ENCODE measurements at places on chromosomes 4 and X.

- DNase-seq = no peak
These were observed 116.2 kb downstream of the CDS1 start for GRCh38 chr4:84699001-84699671.

DNA sequence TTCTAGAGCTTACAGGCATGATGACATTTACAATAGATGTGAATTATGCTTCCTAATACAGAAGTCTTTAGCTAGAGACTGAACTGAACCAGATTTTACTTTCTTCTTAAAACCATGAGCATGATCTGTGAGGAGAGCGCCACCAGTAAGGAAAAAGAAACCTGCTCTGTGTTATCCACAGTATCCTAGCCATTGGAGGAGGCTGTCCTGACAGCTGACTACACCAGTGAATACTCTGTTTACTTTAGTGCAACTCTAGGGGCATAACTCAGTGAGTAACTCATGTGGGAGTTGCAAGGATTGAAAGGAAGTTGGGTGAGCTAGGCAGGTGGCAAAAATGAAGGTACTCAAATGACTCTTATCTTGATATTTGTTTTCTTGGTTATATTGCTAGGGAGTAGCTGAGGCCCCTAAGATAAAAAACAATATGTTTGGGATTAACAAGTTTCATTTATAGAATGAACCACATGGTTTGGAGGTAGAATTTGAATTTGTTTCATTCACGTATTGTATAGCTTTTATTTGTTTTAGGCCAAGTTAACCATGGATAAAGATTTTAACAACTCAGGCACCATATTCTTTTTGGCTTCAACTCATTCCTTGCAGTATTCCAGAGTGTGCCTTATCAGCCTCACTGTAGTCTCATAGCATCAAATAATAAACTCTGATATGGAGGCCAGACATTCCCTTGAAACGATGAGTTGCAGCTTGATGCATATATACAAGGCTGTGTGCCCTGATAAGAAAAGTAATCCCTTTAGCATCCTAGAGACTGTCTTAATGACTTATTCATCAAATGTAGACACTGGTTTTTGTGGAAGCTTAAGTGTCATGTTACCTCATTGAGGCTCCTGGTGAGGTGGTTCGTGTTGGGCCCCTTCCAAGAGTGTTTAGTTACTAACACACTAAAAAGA, 2.5 kb downstream of the BMP3 start:
- no peak for DNase-seq

DNA sequence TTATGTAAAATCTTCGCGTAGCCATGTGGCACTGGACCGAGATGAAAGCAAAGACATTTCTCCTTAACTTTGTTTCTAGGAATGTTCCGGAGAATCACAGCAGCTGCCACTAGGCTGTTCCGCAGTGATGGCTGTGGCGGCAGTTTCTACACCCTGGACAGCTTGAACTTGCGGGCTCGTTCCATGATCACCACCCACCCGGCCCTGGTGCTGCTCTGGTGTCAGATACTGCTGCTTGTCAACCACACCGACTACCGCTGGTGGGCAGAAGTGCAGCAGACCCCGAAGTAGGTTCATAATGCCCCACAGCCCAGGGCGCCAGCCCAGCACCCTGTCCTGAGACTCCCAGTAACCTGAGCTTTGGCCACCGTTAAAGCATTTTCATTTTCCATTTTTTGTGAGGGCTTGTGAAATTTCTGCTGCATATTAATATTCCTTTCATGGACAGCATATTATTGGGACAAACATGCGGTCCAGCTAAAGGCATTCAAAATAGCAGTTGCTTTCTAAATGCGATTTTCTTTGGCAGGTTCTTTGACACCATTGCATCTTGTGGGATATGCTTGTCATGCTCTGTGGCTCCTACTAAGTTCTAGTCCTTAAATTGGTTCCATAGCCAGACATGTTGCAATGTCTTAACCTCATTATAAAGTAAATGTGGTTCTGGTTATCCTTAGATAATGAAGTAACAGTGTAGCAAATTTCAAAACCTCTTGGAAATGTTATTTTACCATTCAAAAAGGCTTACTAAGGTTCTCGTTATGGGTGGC, 49.1 kb upstream of the MSANTD1 start:
- no peak for DNase-seq

GRCh38 chr4:110055158-110055768, 142.6 kb downstream of the EGF start:
- no peak for DNase-seq

- no peak for DNase-seq
These were observed 775.9 kb downstream of the CENPC start for GRCh38 chr4:66769441-66769840.

DNA sequence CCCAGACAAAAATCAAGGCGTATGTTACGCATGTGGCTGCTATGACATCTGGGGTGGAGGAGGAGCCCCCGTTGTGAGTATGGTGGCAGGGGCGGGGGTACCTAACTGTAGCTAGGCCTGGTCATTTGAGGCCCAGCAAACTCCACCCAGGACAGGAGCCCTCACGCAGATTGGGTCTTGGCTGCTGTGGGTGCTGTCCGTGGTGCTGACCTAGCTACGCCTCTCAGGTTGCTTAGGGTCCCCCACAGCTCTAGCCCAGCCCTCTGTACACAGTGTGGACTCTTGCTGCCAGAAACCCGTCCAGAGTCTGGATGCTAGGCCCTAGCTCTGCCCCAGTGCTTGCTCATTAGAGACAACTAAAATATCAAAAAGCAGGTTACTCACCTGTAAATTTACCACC, 146.7 kb upstream of the PSAPL1 start:
- no peak for DNase-seq

DNA sequence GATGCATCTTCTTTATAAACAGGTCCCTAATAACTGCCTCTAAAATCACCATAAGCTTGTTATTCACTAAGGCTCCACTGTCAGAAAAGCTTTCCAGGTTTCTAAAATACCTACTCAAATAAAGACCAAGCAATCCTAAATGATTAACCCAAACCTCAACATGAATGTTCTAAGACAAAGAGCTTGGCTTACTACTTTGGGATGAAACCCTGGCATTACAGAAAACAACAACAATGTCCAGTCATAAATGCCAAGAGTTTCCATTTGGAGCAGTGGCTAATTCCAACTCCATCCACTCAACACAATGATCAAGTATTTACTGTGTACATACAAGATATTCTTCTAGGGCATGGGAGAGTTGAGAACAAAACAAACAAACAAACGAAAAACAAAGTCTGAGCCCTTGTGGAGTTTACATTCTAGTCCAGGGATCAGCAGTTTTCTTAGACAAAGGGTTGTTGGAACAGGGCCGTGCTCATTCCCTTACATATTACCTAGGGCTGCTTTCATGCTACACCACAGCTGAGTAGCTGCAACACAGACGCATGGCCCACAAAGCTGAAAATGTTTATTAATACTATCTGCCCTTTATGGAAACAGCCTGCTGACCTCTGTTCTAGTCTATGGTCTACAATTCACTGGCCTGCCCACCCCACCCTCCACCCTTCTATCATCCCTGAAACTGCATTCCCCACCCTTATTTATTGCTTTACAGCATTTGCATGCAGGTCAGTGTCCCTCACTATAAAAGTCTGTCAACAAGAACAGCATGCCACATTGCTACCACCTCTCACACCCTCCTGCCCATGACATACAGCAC, 23.7 kb downstream of the ABCG2 start:
- DNase-seq = no peak

DNA sequence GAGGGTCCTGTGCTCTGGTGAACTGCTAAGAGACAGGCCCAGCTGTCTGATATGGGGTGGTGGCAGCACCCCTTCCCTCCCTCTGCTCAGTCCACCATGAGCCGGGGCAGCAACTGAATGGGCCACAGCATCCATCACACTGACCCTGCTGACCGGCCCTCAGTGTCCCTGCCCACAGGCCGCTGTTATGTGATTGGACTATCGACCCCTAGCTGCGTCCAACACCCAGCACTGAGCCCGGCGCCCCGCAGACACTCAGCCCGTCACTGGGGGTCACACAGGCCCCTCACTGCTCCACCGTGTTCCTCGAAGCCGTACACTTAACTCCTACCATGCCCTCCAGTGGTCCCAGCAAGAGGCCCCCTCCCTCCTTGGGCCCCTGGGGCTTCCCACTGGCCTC, 88.8 kb upstream of the PSAPL1 start:
- DNase-seq = no peak

GRCh38 chrX:64782923-64783322, 193.3 kb downstream of the ZC4H2 start:
- no peak for DNase-seq

DNA sequence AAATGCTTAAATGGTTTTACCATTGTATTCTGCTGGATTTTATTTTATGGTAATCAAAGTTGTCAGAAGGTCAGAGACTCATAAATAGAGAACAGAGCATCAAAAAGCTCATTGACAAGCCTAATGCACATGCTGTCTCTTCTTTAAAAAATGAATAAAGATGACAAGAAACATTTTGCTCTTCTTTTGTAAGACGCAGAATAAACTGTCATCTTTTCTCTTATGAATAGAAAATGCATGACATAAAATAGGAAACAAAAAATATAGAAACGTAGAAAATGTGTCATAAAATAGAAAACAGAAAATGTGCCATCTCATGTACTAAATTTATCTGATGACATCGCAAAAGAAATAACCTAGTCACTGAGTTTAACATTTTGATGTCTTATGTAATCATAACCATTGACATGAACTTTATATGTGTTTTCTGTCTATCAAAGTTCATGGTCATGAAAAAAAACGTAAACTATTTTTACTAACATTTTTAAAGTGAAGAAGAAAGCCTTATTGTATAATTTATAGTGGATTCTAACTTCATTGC, 484.1 kb downstream of the TRIML1 start:
- DNase-seq = no peak

GRCh38 chr4:7410446-7410845, 24.3 kb downstream of the PSAPL1 start:
- DNase-seq = no peak
